ENCODE measurements at places on chromosomes 16 and 17.

DNA sequence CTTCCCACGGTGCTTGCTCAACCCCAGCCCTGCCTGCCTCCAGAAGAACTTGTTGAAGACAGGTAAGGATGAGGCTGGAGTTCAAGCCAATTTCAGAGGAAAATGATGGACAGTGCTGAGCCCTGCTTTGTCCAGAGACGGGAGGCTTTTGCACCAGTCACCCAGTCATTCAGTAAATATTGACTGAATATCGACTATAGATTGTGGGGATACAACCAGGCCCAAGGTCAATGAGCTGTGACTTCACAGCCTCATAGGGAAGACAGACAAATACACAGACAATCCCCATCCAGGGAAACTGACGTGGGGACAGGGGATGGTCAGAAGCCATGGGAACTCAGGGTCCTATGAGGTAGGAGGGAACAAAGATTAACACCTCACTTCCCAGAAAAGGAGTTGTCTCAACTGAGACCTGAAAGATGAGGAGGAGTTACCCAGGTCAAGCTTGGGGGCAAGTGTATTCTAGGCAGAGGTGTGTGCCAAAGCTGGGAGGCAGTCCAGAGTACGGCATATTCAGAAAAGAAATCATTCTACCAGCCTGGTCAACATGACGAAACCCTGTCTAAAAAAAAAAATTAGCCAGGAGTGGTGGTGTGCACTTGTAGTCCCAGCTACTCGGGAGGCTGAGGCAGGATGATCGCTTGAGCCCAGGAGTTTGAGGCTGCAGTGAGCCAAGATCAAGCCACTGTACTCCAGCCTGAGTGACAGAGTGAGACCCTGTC lies 5.9 kb upstream of the DOC2A start:
- DNase-seq, result no peak

- DNase-seq, result no peak
Measured at GRCh38 chr17:7846765-7847661, 7.9 kb upstream of the TMEM88 start.

DNA sequence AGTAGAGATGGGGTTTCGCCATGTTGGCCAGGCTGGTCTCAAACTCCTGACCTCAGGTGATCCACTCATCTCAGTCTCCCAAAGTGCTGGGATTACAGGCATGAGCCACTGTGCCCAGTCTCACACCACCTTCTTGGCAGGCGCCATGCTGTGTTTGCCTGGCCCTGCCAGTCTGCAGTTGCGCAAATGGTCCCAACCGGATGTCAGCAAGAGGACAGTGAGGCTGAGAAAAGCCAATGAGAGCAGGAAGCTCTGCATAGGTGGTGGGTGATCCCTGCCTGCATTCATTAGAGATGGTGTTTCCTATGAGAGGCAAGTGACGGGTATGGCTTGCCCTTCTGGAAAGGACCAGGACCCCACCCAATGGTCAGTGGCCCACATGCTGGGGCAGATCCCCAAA lies 59.3 kb downstream of the PECAM1 start:
- DNase-seq, result no peak

GRCh38 chr17:29167393-29168078 lies 12.7 kb downstream of the MYO18A start:
- no peak for DNase-seq

DNA sequence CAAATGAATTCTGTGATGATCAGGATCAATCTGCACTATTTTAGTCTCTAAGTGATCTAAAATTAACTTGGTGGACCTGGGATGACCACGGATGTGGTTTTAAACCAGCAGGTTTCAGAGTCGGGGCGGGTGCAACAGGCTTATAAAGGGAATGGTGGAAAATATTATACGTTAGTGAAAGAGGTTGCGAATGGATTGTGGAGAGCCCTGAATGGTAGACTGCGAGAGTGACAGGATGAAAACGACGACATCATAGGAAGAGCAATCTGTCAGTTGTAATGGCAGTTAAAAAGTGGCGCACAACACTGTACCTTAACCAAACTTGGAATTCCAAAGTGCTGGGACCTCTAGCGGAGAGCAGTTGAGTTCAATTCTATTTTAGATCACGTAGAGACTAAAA lies 1.2 kb upstream of the CYB5B start:
- DNase-seq, result no peak

- DNase-seq, result peak; percentile 23
Measured at GRCh38 chr17:5545051-5545987, 39.0 kb downstream of the NLRP1 start.

GRCh38 chr16:53775821-53776431 lies 72.0 kb downstream of the FTO start:
- peak; percentile 62 for DNase-seq

DNA sequence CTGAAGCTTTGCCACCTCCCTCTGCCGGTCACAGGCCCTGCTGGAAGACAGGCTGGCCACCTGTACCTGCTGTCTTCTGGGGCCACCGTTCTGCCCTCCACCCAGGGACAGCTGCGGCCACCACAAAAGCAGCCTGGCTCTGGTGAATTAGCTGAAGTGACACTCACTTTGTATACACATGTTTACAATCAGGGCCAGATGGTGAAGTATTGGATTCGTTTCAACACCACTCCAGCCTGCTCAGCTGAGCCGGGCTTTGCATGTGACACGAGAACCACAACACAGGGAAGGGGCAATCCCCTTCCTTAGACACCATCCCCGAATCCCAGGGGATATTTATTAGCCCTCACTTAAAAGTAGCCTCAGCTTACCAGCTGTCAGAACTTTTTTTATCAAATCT lies 191.5 kb upstream of the RPL38 start:
- DNase-seq, result no peak

DNA sequence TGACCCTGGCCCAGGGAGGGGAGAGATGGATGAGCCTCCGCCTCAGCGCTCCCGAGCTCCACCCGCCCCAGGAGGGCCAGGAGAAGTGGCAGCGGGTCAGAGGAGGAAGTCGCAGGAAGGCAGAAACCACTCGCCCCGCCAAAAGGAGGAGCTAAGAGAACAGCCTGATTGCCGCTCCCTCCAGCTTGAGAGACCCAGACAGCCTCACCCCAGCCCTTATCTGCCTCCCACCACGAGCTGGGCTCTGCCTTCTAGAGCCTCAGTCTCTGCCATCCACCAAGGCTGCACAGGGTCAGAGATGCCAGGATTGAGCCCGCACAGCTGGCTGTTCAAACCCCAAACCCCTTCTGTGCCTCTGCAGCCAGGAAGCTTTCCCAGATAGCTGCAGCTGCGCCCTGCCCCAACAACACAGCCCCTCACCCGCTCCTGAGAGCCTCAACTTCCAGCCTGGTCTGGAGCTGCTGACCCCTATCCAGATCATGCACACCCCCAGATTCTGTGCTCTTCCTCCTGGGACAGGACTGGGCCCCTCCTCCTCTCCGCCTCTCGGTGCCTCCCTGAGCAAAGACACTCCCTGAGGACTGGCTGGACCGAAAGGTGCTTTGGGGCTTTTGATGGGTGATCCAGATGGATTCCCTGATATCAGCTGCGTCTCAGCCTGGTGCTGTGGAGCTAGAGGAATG lies 1.0 kb upstream of the ATP2A3 start:
- DNase-seq, result peak; percentile 81

GRCh38 chr17:27565874-27566670 lies 64.9 kb upstream of the LGALS9 start:
- DNase-seq, result no peak

- DNase-seq, result no peak
Measured at GRCh38 chr17:9209347-9209746, 188.0 kb downstream of the NTN1 start.

GRCh38 chr16:50531359-50531758 lies 16.8 kb upstream of the NKD1 start:
- DNase-seq, result no peak

GRCh38 chr16:23584186-23585076 lies 11.7 kb downstream of the NDUFAB1 start:
- DNase-seq, result no peak

DNA sequence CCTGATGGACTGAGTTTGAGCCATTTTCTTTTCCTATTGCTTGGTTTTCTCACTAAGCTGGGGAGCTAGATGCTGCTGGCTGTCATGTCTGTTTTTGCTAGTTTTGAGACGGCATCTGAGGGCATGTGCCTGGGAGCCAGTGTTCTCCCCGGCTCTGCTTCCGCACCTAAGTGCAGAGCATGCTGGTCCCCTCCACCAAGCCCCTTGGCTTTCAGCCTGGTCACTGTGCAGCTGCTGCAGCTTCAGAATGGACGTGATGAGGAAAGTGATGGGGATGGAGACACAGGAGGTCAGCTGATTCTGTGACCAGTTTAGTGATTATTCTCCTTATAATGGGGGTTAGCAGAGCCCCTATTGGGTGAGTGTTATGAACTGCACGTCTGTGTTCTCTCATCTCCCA lies 28.5 kb downstream of the DNAH17 start:
- no peak for DNase-seq

- no peak for DNase-seq
Measured at GRCh38 chr16:48434653-48435317, 49.6 kb upstream of the SIAH1 start.

GRCh38 chr16:21713549-21714368 lies 50.0 kb downstream of the OTOA start:
- no peak for DNase-seq

DNA sequence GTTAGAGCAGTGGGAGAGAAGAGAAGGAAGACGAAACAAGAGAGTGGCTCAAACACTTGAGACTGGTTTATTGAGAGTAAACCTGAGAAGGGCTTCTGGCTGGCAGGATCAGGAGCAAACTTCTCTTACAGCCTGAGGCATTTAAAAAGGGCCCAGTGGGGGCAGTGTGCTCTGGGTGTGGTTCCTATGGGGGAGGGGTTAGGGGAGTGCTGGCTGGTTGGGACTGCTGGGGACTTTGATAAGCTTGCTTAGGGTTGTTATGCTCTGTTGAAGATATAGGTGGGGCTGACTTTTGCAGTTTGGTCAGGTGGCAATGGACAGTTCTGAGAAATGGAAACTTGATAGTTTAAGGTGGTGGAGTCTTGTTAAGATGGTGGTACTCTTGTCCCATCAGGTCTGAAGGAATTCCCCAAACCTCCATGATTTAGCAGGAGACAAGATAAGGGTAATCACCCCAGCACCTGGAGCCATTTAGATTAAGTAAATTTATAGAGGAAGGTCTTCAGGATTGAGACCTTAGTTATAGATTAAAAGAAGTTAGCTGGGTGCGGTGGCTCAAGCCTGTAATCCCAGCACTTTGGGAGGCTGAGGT lies 79.3 kb downstream of the EMP2 start:
- DNase-seq, result no peak

- DNase-seq, result no peak
Measured at GRCh38 chr17:27341041-27341471, 47.1 kb downstream of the WSB1 start.

DNA sequence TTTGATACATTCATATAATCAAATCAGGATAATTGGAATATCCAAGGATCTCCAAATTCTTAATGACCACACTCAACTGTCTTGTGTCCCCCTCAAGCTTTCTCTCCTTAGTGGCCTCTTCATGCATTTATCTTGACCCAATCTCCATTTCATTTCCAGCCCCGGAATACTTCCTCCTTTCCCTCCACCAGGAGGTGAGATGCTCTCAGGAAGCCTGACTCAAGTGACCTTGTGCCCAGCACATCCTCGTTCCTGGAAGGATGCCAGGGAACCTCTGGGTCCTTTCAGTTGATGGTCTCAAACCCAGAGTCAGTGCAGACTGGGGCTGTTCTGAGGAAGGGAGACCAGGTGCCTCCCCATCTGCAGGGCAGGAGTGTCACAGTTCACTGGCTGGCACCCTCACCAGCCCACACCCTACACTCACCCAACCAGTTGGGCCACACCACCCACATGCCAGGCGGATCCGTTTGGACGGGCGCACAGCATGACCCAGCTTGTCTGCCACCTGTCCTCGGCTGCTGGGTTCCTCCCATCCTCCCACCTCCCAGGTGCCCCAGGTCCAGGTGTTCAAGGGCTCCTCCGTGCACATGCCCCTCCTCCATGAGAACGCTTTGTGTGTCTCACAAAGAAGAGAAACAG lies 14.0 kb upstream of the EMP2 start:
- no peak for DNase-seq

DNA sequence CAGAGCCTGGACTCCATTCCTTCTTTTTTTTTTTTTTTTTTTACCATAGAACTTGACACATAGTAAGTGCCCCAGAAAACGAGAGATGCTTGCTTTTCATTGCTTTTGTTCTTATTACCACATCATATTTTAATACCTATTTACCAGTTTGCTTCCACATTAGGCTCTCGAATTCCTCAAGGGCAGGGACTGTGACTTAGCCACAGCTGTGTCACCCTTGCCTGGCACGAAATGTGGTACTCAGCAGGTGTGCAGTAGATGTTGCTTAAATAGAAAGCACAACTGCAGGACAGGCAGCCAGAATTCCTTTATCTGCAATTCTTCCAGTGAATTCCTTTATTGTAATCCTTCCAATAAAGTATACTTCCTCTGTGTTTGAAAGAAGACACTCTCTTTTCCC lies 393.0 kb downstream of the HAPSTR1 start:
- DNase-seq, result no peak

DNA sequence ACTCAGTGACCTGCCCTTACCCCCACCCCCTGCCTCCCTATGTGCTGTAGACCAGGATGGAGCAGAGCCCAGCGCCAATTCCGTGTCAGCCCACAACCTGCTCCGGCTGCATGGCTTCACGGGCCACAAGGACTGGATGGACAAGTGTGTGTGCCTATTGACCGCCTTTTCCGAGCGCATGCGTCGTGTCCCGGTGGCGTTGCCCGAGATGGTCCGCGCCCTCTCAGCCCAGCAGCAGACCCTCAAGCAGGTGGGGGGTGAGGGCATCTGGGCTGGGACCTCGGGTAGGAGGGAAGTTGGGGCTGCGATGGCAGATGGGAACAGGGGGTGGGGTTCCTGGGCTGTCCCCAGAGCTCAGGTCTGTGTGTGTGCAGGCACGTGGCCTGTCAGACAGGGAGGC lies 6.3 kb upstream of the CACNA1G start:
- DNase-seq, result no peak

DNA sequence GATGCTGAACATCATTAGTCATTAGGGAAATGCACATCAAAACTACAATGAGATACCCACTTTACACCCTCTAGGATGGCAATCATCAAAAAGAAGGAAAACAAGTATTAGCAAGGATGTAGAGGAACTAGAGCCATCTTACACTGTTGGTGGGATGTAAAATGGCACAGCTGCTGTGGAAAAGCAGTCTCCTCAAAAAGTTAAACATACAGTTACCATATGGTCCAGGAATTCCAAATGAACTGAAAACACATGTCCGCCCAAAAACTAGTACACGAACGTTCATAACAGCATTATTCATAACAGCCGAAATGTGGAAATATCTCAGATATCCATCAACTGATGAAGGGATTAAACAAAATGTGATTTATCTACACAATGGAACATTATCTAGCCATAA lies 7.0 kb downstream of the FBF1 start:
- DNase-seq, result no peak

GRCh38 chr17:40466298-40466971 lies 23.2 kb downstream of the IGFBP4 start:
- no peak for DNase-seq
